ENCODE measurements at places on chromosomes 12 and 14.

GRCh38 chr14:105168496-105168978 lies at the start of gene JAG2:
Gene JAG2 (minus strand): TSS chr14:105168776. CDS start chr14:105168420, 356 bp downstream.
- H3K4me1 ChIP-seq: peaks cover 24% of the 10 kb centered on the region
- no peak within 1 kb of the TSS for H3K4me3 ChIP-seq
- H3K27me3 ChIP-seq: peaks cover 3% of the 10 kb centered on the region
- no peak within 1 kb of the TSS for H3K27ac ChIP-seq
- DNase-seq: peak; percentile 50

DNA sequence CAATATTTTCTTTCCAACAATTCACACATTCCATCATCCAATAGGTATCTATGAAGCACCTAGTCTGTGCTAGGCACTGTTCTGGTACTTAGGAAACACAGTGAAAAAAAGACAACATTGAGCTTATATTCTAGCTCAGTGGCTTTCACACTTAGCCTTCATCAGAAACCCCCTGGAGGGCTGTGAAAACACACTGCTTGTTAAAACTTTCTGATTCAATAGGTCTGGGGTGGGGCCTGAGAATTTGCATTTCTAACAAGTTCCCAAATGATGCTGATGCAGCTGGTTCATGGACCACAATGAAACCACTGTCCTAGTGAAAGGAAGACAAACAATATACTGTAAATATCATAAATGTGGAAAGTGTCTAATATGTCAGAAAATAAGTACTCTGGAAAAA lies 5.9 kb downstream of the VTI1B start:
- no peaks in the 10 kb centered on the region for H3K36me3 ChIP-seq
- H3K27me3 ChIP-seq: no peaks in the 10 kb centered on the region
- no peak overlapping the region for H3K27ac ChIP-seq
- no peak overlapping the region for H3K4me3 ChIP-seq

DNA sequence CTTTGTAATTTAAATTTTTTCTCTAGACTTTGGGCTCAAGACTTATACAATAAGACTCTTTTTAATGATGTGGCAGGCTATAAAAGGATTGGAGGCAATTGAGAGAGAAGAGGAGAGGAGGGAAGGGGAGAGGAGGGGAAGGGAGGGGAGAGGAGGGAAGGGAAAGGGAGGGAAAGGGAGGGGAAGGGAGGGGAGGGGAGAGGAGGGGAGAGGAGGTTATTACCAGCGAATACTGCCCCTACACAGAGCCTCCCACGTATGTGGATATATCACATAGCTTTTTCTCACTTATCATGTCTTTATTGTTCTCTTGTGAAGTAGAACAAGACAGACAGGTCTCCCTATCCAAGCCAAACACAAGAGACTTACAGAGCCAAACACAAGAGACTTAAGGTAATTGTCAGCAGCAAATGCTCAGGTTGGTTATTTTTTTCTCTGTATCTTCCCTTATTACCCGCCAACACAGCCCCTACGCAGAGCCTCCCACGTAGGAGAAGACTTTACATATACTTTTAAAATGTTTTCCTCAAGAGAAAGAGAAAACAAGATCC lies 63.1 kb downstream of the DRAM1 start:
- no peaks in the 10 kb centered on the region for H3K27me3 ChIP-seq
- no peak overlapping the region for H3K4me3 ChIP-seq
- no peak for DNase-seq

GRCh38 chr14:64417055-64417770 lies 29.1 kb downstream of the MTHFD1 start:
- no peak overlapping the region for H3K27ac ChIP-seq
- DNase-seq: no peak

GRCh38 chr14:103155010-103155409 lies 31.7 kb downstream of the TNFAIP2 start:
- no peaks in the 10 kb centered on the region for H3K36me3 ChIP-seq
- H3K27me3 ChIP-seq: no peaks in the 10 kb centered on the region
- no peaks in the 10 kb centered on the region for H3K4me1 ChIP-seq
- H3K27ac ChIP-seq: no peak overlapping the region
- DNase-seq: no peak

DNA sequence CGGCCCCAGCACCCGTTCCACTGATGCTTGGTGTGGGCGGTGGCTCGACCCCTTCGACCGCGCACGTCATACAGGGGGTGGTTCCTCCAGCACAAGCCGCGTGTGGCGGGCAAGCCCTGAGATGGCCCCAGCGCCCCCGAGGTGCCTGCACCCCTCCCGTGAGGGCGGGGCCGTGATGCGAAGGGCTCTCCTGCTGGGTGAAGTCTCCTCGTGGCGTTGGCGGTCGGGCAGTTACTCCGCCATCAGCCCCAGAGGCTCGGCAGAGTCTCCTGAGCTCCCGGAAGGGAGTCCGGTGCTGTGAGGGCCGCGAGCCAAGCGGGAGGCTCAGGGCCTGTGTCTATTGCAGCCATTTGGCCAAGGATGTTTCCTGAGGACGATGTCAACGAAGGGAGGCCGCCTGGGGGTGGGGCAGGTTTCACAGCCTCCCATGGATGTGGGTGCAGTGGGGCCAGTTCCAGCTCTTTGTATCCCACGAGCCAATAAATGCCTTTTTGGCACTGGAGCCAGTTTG lies 78.1 kb upstream of the GALNT9 start:
- no peaks in the 10 kb centered on the region for H3K36me3 ChIP-seq
- no peaks in the 10 kb centered on the region for H3K4me1 ChIP-seq
- no peak overlapping the region for H3K27ac ChIP-seq
- H3K4me3 ChIP-seq: no peak overlapping the region
- no peak for DNase-seq

GRCh38 chr12:121034616-121035305 lies 4.3 kb downstream of the OASL start:
- peak overlapping the region; percentile 75 for H3K27ac ChIP-seq
- H3K36me3 ChIP-seq: peaks cover 2% of the 10 kb centered on the region
- peak overlapping the region; percentile 65 for H3K4me3 ChIP-seq
- H3K4me1 ChIP-seq: peaks cover 60% of the 10 kb centered on the region
- no peaks in the 10 kb centered on the region for H3K27me3 ChIP-seq
- no peak for DNase-seq

DNA sequence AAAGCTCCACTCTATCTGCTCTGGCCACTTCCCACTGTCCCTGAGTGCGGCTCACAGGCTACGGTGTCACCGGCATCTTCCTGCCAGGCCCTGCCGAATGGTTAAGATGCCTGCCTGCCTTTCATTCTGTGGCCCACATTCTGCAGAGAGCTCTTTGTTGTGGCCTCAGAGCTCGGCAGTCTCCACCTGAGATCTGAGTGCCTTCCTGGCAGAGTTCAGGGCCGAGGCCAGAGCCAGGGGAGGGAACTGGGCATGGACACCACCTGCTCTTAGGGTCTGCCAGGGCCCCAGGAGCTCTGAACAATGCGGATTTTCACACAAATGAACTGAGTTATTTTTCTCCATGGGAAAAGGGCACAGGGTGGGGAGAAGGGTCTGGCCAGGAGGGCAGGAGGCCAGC lies 127.2 kb downstream of the RBM19 start:
- no peak overlapping the region for H3K4me3 ChIP-seq
- no peaks in the 10 kb centered on the region for H3K4me1 ChIP-seq
- no peak overlapping the region for H3K27ac ChIP-seq
- no peak for DNase-seq

- no peak for DNase-seq
- no peaks in the 10 kb centered on the region for H3K36me3 ChIP-seq
- no peak overlapping the region for H3K27ac ChIP-seq
- H3K27me3 ChIP-seq: no peaks in the 10 kb centered on the region
- peaks cover 9% of the 10 kb centered on the region for H3K4me1 ChIP-seq
These were observed 39.2 kb downstream of the NFKBIA start for GRCh38 chr14:35365130-35366055.

- H3K27ac ChIP-seq: no peak overlapping the region
- no peaks in the 10 kb centered on the region for H3K36me3 ChIP-seq
- DNase-seq: no peak
- H3K27me3 ChIP-seq: no peaks in the 10 kb centered on the region
- no peaks in the 10 kb centered on the region for H3K4me1 ChIP-seq
These were observed 637.2 kb downstream of the TMTC2 start for GRCh38 chr12:83323866-83324265.

- no peak overlapping the region for H3K27ac ChIP-seq
- no peaks in the 10 kb centered on the region for H3K27me3 ChIP-seq
- no peak overlapping the region for H3K4me3 ChIP-seq
- DNase-seq: no peak
These were observed 26.8 kb upstream of the ADAMTS20 start for GRCh38 chr12:43578782-43579181.

DNA sequence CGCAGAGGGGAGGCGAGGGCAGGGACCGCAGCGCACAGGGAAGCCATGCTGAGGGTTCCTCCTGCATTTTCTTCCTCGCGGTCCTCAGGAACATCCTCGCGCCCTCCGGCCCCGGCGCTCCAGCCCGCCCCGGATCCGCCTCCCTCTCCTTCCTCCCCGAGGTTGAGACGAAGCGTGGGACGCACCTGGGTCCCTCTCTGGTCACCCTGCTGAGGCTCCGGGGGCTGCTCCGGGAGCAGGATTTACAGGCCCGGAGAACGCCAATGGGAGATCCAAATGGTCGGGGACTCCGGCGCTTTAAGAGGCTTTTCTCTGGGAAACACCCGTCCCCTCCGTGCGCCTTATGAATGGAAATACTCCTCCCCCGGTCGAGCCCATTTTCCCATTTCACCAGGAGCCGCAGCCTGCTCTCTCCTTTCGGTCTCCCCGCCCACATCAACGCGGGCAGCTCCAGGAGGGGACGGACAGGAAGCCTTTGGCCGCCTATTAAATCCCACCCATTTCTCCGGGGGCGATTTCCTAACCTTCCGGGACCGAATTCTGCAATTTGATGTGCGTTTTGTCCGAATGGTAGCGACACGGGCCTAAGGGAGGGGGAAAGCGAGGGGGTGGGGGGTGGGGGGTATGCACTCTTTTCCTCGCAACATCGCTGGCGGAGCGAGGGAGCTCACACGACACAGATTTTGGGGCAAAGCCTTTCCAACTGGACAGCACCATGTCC lies at the start of gene UNC79:
Gene UNC79 (plus strand): TSS at position 625 of the 721 bp plus-strand sequence. CDS start 91 bp downstream, at position 716.
- H3K4me3 ChIP-seq: no peak within 1 kb of the TSS
- no peaks in the 10 kb centered on the region for H3K36me3 ChIP-seq
- no peak for DNase-seq
- H3K4me1 ChIP-seq: no peaks in the 10 kb centered on the region
- peaks cover 26% of the 10 kb centered on the region for H3K27me3 ChIP-seq

DNA sequence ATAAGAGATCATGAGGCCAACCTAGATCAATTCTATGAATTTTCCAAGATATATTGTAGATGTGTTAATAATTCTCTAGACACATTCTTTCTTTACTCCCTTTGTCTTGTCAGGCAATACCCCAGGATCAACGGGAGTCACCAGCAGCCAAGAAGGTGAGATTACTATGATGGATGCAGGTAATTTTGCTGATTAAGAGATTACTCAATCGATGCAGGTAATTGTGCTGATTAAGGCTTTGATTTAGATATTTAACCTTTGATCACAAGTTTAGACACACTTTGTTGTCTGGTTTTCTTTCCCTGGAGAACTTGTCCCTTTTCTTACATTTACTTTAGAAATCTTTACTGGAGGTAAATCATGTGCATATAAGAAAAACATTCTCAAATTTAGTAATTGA lies 134.3 kb upstream of the CNTN1 start:
- no peak for DNase-seq
- H3K27ac ChIP-seq: no peak overlapping the region
- no peaks in the 10 kb centered on the region for H3K27me3 ChIP-seq

DNA sequence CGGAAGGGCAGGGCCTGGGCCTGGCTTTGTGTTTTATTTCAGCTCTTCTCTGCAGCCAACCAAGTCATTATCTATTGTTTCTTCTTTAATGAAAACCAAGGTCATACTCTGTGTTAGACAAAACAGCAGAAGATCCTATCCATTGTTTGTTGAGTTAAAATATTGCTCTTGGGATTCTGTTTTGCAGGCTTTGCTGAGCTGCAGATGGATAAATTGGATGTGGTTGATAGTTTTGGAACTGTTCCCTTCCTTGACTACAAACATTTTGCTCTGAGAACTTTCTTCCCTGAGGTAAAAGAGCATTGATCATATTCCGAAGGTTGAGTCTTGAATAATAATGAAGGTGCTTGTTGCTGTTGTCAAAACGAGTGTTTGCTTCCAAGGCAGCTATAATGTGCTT lies 106.6 kb downstream of the PLXNC1 start:
- H3K36me3 ChIP-seq: no peaks in the 10 kb centered on the region
- no peaks in the 10 kb centered on the region for H3K27me3 ChIP-seq
- no peak overlapping the region for H3K27ac ChIP-seq
- H3K4me3 ChIP-seq: no peak overlapping the region
- no peak for DNase-seq

DNA sequence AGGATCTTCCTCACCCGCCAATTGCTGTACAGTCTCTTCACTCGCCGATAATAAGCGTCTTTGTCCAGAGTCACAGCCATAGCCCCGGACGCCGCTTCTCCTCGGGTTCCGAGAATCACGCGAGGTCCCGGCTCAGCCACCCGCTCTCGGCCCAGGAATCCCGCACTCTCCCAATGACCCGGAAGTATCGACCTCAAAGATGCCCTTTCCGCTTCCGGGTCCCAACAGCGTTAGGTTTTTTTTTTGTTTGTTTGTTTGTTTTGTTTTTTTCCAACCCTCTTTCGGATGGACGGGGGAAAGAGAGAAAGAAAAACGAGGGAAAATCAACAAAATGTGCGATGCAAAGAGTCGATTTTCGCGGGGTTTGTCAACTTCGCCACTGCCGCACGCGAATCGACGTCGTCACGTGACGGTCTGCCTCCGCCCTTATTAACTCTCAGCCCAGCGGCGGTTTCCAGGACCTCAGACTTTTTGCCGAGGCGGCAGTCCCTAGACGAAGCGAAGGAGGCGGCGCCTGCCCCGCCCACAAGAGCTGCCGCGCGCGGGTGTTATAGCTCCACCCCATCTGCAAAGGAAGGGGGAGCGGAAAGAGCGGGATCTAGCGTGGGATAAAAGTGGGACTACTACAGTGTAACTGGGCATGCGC lies at the start of gene SUPT16H:
Gene SUPT16H (minus strand): TSS at position 172 of the 646 bp plus-strand sequence. CDS start 92 bp downstream, at position 80.
- H3K4me1 ChIP-seq: peaks cover 42% of the 10 kb centered on the region
- H3K27ac ChIP-seq: peak within 1 kb of the TSS; percentile 94
- peaks cover 4% of the 10 kb centered on the region for H3K36me3 ChIP-seq
- H3K27me3 ChIP-seq: no peaks in the 10 kb centered on the region
- peak within 1 kb of the TSS; percentile 88 for H3K4me3 ChIP-seq

DNA sequence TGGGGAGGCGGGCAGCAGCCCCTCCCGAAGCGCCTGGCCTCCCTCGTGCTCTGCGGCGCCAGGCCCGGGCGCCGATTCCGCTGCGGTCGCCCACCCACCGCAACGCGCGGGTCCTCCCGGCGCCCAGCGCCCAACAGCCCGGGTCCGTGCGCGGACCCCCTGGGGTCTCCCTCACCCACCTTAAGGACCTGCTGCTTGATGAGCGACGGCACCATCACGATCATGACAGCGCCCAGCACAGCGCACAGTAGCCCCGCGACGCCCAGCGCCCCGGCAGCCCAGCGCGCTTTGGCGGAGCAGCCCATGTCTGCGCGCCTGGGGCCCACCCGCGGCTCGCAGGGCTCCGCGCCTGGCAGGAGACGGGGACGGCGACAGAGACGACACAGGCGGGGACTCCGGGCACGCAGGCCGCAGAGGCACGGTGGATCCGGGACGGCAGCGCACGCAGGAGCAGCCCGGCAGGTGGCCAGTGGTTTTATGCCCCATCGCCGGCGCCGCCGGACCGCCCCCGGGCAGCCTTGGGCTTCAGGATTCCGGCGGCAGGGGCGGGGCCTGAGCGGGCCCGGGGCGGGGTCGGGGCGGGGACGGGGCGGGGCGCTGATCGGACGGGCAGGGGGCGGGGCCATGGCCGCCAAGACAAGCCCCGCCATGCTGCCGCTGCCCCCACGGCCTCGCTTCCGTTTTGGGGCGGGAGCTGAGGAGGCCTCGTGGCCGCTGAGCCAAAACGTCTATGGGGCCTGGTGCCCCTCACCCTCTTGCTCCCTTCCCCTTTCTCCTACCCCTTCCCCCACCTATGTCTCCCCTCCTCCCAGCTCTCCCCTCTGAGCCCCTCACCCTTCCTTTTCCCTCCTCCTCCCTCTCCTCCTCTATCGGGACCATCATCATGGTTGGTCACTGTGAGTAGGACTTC lies at the start of gene SCARB1:
Gene SCARB1 (minus strand): TSS at position 449 of the 910 bp plus-strand sequence. CDS start 144 bp downstream, at position 305.
- H3K27ac ChIP-seq: no peak within 1 kb of the TSS
- H3K27me3 ChIP-seq: peaks cover 5% of the 10 kb centered on the region
- peak within 1 kb of the TSS; percentile 35 for H3K4me3 ChIP-seq
- H3K36me3 ChIP-seq: no peaks in the 10 kb centered on the region

Data from CD4-positive, CD25-positive, alpha-beta regulatory T cell (primary cell).